Ecto neural progenitor cell (in vitro differentiated cells): ENCODE measurements at places on chromosomes 12 and 14.

DNA sequence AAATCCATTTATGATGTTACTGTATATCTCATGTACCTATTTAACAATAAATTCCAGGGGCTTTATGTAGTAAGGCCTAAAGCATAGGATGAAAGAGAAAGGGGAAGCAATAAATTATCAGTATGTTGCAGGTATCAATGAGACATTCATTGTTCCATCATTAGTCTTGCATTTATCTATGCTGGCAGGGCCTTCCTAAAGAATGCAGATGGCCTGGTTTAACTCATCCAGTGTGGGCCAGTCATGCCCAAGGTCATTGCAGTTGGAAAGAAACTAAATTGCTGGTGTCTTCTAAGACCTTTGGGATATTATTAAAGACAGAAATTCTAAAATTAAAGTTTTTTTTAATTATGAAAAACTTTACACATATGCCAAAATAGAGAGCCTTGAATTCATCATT, 98.3 kb downstream of the AVPR1A start:
- no peak for DNase-seq

DNA sequence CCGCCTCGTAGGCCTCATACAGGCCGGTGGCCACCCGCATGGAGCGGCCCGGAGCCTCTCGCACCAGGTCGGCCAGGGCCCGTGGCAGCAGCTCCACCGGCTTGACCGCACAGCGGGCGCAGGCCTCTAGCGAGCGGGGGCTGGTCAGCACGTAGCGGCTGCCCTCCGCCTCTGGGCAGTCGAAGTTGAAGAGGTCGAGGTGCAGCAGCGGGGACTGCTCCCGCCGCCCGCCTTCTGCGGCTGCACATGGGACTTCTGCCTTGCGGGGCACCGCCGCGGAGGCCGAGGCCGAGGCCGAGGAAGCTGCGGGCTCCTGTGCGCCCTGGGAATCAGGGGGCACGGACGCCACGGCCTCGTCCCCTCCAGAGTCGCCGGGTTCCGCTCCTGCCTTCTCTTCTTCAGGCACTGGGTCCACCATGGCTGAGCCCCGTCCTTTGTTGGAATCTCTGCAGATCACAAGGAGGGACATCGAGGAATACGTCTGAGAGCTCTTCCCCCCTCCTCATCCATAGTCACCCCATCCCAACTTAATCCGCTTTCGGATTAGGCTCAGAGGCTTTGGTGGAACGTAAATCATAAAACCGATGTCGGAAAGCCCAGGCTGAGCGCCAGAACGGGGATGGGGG, 1.4 kb downstream of the CCDC177 start:
- no peak for DNase-seq

- DNase-seq, result no peak
Measured at GRCh38 chr14:87111126-87111525, 881.9 kb downstream of the GALC start.

DNA sequence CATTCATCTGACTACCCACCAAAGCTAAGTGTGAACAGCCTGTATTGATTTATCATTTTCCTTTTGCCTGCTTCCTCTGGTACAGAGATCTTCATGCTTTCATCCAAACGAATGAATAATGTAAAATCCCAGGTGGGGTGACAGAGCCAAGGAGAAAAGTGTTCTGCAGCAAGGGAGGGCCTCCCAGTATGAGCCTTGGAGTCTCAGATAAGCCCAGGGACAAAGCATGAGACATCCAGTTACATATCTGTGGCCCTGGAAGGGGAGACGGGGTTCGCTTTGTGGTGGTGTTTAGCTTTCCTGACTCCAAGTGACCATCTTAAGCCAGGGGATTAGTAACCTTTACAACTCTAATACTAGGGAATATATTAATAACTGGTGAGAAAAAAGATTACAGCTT, 177.1 kb downstream of the ETV6 start:
- no peak for DNase-seq

GRCh38 chr12:14188744-14189143, 176.7 kb upstream of the ATF7IP start:
- DNase-seq, result no peak

GRCh38 chr12:124686370-124687173, 119.2 kb upstream of the NCOR2 start:
- no peak for DNase-seq

GRCh38 chr14:64835431-64835830, 44.3 kb downstream of the SPTB start:
- DNase-seq, result no peak

DNA sequence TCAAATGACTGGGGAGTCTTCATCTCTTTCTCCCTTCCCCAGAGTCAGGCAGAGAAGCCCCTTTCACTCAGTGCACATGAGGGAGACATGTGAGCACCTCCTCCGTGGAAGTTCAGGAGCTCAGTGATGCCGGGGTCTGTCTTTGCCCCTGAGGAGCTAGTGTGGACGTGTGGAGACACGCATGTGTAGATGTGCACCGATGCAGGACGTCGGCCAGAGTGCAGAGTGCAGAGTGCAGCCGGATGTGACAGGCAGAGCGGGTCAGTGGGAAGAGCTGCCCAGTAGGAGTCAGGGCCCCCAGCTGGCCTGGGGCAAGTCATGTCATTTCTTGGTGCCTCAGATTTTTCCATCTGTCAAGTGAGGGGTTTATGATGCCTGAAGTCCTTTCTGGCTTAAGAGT, 20.7 kb downstream of the TSPAN9 start:
- no peak for DNase-seq

DNA sequence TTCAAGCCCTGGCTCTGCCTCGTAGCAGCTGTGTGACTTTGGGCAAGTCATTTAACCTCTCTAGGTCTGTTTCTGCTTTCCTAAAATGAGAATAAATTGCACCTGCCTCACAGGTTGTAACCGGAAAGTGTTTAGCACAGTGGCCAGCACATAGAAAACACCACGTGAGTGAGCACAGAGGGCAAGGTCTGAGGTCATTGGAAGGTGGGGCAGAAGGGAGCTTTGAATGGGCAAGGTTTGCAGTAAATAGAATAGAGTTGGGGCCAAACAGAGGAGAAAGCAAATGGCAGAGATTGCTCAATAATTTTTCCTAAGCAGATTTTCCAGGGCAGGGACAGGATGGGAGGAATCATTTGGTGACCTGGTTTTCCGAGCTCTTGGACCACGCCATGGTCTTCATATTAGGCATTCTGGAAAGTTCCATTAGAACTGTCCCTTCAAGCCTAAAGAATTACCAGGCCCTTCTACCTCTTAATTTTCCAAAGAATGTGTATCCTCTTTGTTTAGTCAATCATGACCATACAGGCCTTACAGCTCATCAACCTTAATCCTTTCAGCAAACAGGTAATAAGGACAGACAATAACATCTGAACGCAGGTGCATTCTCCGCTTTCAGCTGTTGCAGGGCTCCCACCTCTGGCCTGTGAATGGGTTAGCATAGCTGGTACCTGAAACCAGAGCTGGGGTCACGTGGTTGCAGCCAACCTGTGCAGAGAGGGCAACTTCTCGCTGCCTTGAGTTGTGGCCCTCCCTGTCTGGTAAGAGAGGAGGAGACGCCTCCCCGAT, 53.8 kb downstream of the VWF start:
- DNase-seq, result no peak

GRCh38 chr14:76136476-76137110, 15.1 kb upstream of the GPATCH2L start:
- no peak for DNase-seq

GRCh38 chr14:74133833-74134481, 49.2 kb downstream of the LIN52 start:
- DNase-seq, result no peak

DNA sequence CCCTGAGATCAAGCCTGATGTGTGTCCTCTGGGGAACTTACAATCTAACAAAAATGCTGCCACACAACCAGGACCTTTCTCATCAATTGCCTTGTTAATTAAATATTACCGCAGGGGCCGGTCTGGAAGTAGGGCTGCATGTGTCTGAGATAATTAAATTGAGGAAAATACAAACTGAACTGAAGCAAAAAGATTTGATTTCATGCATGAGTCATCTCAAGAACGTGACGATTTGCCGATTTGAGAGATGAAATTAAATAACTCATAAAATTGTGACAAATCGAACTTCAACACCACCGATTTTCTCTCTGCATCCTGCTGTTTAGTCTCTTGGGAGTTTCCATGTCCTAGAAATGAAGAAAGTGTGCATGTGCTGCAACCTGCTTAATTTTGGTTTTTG, 94.6 kb upstream of the DAAM1 start:
- no peak for DNase-seq

GRCh38 chr14:75249251-75249957, 29.2 kb upstream of the FOS start:
- no peak for DNase-seq

DNA sequence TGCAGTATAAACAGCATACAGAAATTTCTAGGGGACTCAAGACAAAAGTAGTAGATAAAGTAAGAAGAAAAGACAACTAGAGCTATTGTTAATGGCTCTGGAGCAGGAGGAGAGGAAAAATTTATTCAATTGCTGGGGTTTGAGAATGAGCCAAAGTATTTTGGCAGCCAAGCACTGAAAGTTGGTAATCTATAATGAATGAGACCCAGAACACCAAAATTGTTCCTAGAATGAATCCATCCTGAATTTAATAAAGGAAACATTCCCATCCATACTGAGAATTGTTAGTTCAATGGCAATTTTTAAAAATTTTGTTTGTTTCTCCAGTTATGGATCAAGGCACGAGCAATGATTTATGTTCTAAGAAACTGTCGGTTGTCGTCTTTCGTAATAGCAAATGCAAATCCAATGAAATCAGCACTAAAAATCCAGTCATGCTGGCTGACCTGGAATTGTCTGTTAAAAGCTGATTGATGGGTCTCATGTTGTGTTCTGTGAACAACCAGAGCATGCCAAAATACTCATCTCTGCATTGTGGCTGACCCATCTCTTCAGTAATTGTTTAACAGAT, 170.9 kb upstream of the LMNTD1 start:
- DNase-seq, result no peak

- DNase-seq, result no peak
Measured at GRCh38 chr12:22803725-22804124, 178.8 kb downstream of the ETNK1 start.

- no peak for DNase-seq
Measured at GRCh38 chr12:9240776-9241175, 32.6 kb upstream of the PZP start.

GRCh38 chr12:2064071-2064507, 11.3 kb downstream of the CACNA1C start:
- peak; percentile 39 for DNase-seq

GRCh38 chr12:109999983-110000505, 814 bp downstream of the ANKRD13A start:
- peak; percentile 63 for DNase-seq

- DNase-seq, result no peak
Measured at GRCh38 chr12:2487278-2487677, 307.5 kb upstream of the FKBP4 start.
